ENCODE measurements at places on chromosomes 13 and 19.
A peak's percentile ranks its signal among the peaks of the same experiment; 100 is the strongest.

GRCh38 chr13:47220453-47221140 is 323.7 kb upstream of the HTR2A start:
- DNase-seq = no peak

GRCh38 chr19:17557466-17557865 is 2.0 kb downstream of the COLGALT1 start:
- DNase-seq = no peak

DNA sequence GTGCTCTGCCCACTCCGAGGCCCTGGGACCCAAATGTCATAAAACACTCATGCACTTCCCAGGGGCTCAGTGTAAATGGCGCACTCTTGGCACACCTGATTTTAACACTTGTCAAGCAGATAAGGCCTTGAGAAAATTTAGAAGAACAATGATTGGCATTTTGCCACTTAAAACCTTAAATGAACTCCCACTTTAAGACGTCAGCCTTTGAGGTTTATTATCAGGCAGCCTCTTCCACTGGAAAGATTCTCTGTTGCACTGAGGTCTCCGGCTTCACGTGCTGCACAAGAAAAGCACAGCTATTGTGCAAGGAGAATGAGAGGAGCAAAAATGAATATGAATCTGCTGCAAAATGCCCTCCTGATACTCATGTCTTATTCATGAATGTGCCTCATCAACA is 38.5 kb upstream of the ATP11A start:
- DNase-seq = no peak

DNA sequence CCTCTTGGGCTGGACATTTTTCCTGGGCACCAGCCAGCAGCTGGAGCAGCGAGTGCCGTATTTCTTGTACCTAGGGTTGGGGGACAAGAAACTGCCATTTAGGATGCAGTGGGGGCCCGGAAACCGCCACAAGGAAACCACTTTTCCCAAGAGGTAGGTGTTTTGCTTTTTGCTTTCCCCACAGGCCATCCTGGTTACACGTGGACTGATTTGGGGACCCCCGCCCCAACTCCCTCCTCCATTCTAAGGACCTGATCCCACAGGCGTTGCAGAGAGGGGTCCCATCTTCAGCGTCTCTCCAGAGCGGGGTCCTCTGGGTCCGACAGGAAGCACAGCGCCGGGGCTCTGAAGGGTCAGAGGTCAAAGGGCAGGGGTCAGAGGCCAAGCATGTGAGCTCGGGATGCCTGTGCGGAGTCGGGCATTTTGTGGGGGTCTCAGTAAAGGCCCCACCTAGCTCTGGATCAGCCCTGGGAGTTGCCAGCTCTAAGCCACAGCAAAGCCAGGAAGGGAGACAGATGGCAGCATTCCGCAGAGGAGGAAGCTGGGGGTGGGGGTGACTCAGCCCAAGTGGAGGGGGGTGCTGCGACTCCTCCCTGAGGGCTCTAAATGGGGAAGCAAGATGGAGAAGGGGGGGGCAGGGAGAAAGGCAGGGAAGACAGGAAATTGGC is 4.3 kb downstream of the ZGLP1 start:
- DNase-seq = no peak

GRCh38 chr13:99966064-99966805 is 5.3 kb downstream of the ZIC5 start:
- DNase-seq = no peak

GRCh38 chr13:22789916-22790315 is 390.9 kb upstream of the SGCG start:
- no peak for DNase-seq

DNA sequence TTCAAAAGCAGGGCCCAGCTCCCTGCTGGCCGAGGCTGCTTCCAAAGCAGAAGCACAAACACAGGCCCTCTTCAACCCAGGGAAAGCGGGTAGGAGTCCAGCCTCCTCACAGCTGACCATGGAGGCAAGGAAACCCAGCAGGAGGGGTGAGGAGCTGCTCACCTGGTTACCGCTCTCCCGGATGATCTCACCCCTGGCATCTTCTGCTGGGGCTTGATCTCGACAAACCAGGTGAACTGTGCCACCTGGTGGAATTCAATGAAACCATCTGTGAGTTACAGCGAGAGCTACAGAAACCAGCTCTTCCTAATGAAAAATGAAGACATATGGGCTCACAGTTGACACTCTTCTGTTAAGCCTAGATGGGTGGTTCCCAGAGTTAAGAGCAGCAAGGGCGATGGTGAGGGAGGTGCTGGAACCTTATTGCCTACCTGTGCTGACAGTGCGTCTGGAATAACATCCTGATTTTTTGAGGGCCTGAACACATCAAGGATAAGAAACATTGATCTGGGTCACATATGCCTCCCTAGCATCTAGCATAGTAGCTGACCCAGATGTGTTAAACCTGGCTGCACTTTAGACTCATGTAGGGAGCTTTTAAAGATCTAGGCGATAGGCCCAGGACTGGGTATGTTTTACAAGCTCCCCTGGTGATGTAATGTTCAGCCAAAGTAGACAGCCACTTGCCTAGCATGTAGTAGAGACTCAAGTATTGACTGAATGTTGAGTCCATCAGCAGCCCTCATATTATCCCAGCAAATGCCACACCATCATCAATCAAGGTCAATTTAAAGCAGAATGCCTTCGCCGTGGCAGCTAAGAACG is 6.1 kb downstream of the DHRS12 start:
- no peak for DNase-seq

DNA sequence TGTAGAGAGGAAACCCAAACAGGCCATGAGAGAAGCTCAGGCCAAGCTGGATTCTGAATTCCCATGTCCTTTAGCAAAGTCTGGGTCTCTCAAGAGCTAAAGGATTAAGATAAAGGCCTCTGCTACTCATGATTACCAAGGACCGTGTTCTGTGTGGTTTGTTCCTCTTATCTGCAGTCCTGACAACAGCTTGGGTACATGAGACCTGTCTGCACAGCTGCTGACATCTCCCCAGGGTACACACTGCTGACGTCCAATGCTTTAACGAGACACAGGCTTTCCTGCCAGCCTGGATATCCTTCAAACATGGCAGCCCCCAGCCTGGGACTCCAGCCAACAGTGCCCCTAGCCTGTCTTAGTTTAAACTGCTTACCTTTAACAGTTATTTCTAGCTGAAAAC is 211.0 kb downstream of the SLC7A1 start:
- no peak for DNase-seq

DNA sequence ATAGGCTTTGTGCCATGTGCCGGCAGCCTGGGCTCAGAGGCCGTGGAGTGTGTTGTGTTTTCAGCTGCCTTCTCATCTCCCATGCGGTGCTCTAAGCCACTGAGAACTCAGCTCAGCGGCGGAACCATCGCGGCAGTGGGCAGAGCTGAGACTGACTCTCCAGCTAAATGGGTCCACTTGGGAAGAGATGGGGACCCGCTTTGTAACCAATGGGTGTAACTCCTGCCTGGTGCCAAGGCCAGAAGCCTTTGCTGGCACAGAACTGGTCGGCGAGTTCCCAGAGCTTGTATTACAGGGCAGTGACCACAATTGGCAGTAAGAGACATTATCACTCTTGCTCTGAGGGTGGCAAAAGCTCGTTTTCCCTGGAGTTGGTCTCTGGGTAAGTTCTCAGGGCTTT is 183.0 kb downstream of the STK24 start:
- no peak for DNase-seq

DNA sequence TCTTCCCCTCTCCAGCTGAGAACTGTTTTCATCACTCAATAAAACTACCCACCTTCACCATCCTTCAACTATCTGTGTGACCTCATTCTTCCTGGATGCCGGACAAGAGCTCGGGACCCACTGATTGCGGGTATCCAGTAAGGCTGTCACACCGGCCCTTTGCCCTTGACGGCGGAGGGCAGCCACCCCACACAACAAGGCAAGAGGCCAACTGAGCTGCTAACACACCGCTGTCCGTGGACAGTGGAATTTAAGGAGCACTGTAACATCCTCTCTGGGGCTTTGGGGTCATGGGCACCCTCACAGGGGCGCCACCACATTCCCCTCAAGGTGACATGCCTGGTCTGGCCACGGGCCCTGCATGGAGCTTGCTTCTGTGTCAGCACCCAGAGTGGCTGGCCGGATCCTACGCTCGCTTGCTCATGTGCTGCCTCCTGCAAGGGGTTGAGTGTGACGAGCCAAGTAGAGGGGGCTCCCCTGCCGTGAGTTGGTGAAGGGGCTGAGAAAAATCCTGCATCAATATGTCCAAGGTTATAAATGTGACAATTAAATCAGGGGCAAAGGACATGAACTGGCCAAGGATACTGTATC is 31.4 kb downstream of the LHFPL6 start:
- DNase-seq = no peak

DNA sequence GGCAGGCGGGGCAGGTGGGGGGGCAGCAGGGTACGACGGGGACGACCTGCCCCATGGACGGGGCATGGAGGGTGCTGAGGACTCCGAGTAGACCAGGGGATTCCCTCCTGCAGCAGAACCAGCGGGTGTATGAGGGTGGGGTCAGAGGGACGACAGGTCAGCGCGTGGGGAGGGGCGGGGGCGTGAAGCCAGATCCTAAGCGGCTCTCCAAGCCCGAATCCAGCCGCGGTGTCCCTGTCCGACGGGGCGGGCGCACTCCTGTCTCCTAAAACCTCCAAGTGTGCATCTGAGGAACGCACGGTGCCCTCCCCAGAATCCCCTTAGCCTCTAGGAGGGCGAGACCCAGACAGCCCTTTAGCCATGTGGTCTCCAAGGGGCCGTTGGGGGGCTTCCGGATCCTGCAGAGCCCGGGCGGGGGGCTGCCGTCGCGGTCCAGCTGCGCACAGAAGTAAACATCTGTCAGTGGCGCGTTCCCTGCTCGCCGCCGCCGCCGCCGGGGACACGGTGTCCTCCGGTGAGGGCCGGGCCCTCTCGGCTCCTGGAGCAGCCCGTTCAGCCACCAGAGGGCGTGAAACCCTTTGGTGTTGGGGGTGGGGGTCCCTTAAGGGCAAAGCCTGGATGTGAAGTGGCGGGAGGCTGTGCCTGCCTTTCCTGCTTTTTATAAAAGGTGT is 730 bp downstream of the NRTN start:
- peak; percentile 42 for DNase-seq

DNA sequence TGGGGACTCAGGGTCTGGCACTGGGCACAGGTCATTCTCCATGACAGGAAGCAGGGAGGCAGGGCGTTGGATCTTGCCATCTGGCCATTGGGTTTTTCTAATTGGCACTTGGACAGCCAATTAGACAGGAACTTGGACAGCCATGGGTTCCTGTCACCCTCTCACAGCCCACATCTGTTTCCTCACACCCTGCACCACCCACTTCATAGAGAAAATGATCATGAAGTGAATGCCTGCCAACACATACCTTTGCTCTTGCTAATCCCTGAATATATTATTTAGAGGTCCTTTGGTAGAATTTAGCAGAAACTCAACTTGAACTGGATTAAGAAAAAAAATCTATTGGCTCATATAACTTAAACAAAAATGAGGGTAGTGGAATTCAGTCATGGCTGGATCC is 4.9 kb upstream of the OLFM2 start:
- DNase-seq = no peak

DNA sequence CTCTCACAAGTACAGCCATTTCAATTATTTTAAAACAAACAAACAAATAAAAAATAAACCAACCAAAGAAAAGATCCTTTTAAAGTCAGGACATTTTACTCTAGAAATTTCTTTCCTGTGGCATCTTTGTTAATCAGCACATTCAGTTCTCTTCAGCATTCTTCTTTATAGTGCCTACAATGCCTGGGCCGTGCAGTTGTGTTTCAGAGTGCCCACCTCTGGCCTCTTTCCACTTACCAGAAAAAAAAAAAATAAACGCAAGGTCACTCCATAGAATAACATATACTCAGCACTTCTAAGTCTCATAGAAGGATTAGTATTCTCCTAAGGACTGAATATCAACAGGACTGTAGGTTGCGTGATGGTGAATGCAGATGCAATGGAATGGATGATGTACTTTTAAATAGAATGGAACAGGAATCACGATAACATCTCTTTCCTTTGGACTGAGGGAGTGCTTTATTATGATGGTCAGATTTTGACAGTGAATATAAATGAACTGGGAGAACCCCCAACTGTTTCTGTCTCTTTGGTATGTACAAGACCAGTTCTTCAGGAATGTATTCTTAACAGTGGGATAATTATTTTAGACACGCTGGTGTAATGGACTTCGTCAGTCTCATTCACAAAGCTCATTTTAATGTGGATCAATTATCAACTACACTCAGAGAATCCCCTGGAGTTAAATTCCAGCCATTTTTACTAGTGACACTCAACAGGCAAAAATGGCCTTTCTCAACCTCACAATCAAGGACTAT is 125.0 kb upstream of the NBEA start:
- DNase-seq = no peak

DNA sequence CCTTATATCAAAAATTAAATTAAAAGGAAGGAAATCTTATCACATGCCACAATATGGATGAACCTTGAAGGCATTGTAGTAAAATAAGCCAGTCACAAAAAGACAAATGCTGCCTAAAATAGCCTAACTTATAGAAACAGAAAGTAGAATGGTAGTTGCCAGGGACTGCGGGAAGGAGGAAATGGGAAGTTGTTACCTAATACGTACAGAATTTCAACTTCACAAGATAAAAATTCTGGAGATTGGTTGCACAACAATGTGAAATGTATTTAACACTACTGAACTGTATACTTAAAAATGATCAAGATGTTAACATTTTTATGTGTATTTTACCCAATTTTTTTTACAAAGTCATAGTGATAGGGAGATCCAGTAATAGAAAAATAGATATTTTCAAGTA is 10.2 kb upstream of the N4BP2L2 start:
- DNase-seq = no peak

DNA sequence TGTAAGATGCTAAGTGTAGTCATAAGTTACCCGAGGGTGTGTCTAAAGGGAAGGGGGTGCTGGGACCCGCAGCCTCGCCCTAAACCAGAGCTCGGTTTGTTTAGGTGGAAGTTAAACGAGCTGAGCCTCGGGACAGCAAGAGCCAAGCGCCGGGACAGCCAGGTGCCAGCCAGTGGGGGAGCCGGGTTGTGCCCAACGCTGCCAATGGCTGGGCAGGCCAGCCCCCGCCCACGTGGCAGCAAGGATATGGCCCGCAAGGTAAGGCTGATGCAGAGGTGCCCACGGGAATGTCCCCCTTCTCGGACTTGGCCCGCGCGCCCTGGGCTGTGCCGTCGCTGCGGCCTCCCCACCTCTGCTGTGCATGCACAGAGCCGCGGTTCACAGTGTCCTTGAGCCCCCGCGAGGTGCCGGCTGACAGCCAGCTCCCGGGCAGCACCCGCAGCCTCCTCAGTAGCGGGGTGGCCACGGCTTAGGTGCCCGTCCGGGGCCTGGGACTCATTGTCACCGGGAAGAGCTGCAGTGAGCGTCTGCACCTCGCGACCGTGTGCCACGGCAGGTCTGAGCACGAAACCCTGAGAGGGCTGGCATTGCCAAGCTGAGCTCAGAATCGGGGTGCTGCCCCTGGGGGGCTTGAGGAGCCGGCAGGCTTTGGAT is 9.3 kb upstream of the RPS15 start:
- no peak for DNase-seq

DNA sequence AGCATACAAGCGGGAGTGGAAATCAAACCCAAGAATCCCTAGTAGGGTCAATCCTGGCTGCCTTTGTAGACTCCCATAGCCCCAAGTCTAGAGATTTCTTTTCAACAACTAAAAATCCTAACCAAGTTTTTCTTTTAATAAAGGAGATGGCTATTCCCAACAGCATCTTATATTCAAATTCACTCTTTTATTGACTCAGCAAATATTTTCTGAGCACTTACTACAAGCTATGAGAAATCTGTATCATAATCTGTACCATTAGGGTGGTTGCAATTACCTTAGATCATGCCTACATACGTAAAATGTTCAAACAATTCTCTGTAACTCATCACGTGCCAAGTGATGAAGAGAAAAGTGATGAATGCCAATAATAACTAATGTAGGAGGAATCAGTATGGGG is 54.5 kb downstream of the LNX2 start:
- no peak for DNase-seq

Measured in stimulated activated CD8-positive, alpha-beta memory T cell treated with anti-CD3 and anti-CD28 coated beads, Interleukin-15, amount 100 ng/mL, for 48 hours (primary cell).